ENCODE measurements at places on chromosomes 5 and 9.

DNA sequence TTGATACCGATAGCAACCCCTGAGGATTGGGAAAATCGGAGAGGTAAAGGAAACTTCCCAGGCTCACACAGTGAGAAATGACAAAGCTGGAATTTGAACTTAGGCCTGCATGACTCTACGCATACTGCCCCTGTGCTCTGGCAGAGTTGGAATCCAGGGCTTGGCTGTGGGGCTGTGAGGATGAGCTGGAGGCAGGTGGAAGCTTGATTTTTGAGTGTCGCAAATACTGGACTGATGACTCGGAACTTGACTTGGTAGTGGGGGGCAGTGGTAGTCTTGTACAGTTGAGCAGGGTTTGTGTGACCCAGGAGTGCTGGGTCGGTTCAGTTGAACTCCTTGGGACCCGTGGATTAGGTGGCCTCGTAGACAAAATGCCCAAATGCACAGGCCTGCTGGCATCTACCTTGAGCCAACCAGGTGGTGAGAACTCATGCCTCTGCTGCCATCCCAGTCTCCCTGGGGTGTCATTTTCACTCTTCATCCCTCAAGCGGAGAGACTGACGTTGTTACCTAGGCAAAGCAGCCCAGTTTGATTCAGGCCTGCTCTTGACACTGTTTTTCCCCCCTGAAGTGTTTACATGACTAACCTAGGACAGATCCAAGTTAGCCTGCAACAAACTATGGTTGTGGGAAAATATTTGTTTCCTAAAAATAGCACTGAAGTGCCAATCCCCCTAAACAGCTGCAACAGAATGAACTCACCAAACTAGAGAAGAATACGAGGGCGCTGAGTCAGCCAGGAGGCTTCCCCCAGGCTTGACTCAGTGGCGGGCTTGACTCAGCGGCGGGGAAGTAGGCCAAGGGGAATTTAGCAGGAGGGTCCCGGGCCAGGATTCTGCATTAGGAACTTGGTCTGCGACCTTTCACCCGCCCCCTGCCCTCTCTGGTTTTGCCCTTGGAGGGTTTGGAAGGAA, 45.7 kb upstream of the ORM1 start:
- DNase-seq: no peak

DNA sequence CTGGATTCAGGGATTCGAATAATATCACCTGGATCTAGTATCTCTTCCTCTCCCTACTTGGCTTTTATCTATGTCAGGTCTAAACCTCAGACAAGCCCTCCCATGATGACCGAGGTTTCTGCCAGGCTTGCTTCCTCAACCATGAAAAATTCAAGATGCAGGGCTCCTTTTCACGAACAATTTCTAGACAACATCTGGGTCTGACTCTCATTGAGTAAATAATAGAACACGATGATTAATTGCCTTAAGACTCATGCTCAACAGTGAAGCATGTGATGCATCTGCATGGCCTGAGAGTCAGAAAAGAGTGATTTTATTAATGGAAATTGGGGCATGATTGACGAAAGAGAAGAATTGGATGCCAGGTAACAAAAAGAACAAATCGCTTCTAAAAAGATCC, 277.2 kb upstream of the ZNF608 start:
- DNase-seq: no peak

DNA sequence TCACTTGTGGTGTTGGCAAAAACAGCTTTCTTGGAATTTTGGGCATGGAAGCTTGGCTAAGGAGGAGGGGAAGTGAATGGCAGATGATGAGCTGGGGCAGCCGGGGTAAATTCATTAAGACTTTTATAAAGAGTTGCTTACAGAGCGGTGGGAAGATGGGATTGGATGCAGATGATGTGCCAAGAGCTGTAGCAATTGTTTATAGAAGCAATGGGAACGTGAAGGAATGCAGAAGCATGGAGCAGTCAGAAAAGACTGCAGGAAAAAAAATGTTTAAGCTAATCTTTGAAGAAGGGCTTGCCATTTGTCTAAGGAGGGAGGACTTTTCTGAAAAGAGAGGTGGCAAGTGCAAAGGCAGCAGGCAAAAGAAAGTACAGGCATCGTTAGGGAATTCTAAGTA, 86.6 kb upstream of the SHISAL2B start:
- no peak for DNase-seq

DNA sequence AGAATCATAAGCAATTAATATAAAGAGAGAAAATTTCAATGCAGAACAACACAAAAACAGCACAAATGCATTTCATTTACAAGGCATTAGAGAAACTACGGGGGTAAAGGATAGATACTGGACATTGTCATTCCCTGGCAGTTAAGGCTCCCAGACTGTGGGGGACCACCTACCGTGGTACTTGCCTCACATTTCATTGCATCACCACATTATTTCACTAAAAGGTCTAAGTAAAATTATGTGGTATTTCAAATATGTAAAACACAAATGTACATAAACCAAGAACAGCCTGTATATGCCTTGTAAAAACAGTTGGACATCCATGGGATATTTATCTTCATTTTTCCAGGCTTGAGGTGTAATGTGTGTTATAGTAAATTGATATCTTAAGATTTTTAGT, 571.2 kb upstream of the ZNF462 start:
- no peak for DNase-seq

DNA sequence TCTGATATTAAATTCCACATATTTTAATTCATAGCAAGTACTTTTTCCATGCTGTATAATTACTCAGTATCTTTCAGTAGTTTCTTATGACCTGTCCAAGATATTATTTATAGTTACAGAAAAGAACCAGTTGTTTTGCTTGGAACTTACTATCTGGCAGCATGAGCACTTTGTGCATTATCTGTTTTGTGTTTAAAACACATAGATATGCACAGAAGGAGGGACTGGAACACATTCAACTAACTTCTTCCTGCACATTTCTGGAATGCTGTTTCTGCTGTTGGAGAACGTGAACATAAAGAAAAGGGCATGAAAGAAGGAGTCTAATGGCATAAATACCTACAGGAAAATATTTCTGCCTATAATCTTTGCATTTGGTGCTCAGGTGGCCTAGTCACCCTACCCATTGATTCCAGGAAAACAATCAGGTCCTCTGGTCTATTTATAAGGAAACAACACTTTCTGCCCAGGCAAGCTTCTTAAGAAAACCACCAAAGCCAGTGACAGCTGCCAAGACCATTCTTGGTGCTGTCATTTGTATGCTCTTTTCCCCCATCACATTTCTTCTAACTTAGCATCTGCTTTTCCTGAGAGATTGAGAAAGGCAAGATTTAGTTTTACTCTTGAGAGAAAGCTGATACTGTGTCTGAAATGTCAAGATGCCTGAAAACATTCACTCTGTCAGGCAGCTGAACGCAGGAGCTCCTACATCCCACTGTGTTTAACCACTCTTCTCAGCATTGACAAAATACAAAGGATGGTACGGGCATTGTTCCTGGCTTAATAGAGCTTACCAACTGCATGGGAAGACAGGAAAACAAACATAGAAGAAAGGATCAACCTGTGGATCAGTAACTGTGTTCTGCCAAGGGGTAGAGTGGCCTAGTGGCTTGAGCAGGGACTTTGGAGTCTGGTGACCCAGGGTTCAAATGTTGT, 40.3 kb downstream of the RAB3C start:
- no peak for DNase-seq

DNA sequence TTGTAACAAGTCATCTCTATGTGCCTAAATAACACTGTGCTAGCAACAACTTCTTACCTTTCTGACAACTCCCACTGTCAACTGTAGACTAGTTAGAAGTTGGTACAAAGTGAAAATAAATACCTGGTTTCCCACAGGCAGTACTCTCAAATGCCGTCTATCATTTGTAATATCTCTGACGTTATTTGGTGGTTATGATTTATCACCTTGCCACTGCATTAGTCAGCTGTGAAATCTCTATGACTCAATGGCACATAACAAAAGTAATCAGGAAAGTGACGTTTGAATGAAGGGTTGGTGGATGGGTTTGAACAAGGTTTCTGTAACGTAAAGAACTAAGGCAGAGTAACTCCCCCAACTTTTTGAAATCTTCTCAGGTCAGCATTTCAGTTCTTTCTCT, 592.3 kb downstream of the MAT2B start:
- DNase-seq: no peak

- no peak for DNase-seq
These were observed 784.2 kb upstream of the RIOK2 start for GRCh38 chr5:97967292-97967691.

DNA sequence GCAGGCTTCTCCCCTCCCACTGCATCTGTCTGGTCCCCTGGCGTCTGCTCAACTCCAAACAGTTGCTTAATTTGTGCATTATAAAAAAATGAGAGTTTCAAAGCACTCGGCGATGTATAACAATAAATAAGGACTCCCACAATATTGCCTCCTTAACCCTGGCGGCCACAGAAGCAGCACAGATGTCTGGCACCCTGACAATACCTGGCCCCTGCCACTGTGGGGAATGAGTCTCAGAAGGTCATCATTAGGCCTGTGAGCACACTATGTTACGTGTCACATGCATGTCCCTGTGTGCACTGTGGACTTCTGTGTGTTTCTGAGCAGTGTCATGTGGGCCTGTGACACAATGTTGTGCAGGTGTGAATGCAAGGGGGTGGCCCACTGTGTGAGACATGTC, 236.5 kb downstream of the PBX3 start:
- no peak for DNase-seq

DNA sequence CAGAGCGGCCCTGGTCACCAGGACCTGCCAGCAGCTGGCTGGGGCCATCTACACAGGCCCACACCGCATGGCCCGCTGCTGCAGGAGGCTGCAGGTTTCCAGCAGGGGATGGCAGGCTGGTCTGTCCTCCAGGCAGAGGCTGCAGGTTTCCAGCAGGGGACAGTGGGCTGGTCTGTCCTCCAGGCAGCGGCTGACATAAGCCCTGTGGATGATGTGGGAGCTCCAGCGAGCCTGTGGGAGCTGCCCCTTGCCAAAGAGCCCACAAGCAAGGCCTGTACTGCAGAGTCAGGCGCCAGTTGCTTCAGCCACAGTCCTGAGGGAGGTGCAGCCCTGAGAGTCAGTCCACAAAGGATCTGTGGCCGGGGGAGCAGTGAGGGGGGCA, 18.5 kb downstream of the TPPP start:
- DNase-seq: no peak

- DNase-seq: no peak
These were observed 122.8 kb downstream of the TARS1 start for GRCh38 chr5:33563530-33563929.

DNA sequence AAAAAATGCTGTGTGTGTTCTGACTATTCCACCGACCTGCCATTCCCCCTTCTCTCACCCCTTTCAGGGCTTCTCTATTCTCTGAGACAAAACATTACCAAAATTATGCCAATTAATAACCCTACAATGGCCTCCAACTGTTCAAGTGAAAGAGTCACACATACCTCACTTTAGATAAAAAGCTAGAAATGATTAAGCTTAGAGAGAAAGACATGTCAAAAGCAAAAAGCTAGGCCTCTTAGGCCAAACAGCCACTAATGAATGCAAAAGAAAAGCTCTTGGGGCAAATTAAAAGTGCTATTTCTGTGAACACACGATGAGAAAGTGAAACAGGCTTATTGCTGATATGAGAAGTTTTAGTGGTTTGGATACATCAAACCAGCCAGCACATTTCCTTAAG, 279.6 kb upstream of the GRAMD2B start:
- no peak for DNase-seq

DNA sequence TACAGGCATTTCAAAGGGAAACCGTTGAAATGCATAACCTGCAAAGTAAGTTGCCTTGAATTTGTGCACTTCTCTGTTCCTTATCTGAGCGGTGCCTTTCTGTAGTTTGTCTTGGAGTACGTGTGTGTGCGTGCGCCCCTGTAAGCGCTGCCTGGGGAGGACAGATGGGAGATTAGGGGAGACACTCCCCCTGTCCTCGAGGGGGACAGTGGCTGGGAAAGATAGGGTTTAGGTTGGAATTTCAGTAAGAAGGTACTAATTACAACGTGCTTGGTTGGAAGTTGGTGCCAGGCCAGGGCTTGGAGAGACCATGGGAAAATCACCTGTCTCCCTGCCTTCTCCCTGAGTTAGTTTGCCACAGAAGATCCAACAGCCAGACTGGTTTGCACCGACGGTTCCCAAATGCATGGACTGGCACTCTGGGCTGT, 73.2 kb downstream of the PIK3R1 start:
- DNase-seq: no peak

DNA sequence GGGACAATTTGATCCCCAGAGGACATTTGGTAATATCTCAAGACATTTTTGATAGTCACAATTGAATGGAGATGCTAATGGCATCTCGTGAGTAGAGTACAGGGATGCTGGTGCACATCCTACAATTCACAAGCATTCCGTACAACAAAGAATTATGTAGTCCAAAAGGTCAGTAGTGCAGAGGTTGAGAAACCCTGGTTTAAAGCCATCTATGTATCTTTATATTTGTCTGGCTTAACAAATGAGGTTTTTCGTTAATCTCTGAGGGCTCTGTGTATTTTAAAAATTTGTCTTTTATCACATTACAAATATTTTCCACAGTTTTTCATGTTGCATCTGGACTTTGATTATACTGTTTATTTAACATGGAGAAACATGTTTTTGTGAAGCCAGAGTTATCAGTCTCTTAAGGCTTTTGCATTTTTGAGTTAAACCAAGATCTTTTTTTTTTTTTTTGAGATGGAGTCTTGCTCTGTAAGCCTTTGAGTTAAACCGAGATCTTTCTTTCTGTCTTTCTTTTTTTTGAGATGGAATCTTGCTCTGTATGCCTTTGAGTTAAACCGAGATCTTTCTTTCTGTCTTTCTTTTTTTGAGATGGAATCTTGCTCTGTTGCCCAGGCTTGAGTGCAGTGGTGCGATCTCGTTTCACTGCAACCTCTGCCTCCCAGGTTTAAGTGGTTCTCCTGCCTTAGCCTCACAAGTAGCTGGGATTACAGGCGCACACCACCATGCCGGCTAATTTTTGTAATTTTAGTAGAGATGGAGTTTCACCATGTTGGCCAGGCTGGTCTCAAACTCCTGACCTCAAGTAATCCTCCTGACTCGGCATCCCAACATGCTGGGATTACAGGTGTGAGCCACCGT, 2.8 kb downstream of the HSDL2 start:
- DNase-seq: no peak

GRCh38 chr9:77731930-77732329, 83.8 kb upstream of the GNA14 start:
- DNase-seq: no peak

- peak; percentile 2 for DNase-seq
These were observed 61.3 kb downstream of the DROSHA start for GRCh38 chr5:31470608-31471007.

DNA sequence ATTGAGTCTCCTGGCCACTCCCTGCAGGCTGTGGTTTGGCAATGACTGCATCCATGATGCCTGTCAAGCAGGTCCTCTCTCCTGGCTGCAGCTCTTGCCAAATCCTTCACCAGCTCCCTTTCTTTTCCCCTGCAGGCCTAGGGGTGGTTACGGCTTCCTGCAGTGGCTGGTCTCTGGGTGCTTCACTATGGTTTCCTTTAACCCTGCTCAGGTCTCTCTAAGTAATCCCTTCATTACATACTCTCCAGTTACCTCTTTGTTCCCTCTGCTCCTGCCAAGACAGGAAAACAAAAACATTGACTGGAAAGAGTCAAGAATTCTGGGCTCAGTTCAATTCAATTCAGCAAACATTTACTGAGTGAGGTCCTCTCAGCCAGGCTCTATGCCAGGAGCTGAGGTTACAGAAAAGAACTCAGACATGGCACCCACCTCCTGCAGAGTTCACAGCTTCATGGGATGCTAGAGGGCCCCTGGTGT, 19.8 kb upstream of the PTPN3 start:
- no peak for DNase-seq
